ENCODE measurements at places on chromosomes 12 and 14.

DNA sequence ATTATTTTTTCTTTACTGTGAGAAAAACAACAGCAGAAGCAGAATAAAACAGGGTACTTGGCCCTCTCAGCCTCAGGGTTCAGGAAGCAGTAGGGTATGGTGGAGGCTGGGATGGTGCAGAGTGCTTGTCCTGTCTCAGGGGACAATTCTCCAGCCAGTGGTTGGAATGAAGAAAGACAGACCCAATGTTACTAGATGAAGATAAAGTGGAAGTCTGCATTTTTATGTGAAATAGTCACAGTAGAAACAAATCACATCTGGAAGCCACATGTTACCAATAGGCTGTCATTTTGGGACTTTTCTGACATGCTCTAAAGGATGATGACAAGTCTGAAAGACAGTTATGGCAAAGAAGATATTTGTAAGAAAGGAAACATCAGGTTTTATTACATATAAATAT lies 32.3 kb downstream of the PROX2 start:
- DNase-seq, result no peak

- DNase-seq, result no peak
Measured at GRCh38 chr12:70721656-70722357, 84.6 kb upstream of the PTPRB start.

DNA sequence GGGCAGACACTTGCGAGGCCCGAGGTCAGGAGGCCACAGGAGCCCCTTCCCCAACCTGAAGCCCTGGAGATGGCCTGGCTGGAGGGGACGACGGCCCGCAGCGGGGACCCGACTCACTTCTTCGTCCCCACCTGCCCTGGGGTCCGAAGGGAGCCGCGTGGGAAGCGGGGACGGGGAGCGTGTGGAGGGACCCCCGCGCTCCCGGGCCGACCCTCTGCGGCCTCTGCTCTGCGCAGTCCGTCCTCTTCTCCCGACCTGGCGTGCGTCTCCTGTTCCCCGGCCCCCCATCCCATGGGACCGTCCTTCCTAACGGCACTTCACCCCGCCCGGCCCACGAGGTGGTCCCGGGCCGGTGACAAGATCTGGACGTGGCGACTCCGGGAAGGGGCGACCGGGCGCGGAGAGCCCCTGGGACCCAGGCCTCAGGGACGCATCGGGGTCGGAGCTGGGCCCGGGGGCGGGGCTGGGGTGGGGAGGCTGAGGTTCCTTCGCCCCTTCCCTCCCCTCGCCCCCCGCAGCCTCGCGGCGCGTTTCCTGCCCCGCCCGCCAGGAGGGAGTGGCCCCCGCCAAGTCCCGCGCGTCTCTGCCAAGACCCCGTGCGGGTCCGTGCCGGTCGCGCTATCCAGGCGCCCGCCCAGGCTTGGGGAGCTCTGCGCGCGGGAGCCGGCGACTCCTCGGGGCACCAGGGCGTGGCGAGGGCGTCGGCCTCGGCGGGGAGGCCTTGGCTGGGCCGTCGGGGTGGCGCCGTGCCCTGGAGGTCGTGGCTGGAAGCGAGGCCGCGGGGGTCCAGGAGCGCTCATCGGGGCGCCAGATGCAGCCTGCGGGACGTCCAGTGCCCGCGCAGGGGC lies 97.1 kb downstream of the TNFAIP2 start:
- DNase-seq, result no peak

DNA sequence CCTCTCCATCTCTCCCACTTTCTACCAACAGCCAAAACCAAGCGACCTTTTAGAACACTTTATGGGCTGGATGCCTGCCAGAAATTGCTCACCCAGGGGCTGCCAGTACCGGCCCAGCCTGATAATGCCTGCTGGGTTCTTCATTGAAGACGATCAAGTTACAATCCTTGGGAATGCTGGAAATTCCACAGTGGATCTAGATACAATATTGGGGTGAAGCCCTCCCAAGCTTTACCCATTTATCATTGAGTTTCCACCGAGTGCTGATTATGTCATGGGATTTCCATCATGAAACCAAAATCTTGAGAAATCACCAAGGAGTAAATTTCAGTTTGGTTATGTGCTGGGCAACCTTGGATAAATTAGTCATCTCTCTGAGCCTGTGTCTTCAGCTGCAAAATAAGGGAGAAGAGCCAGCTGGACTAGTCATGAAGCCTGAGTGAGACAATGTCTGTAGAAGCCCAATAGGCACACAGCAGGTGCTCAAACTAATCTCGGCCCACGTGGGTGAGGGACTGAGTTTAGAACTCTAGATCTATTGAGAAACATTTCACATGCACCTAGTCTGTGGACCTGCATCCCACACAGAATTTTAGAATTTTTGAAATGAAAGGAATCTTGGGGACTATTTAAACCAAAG lies 75.5 kb upstream of the CLMN start:
- DNase-seq, result no peak

- DNase-seq, result no peak
Measured at GRCh38 chr14:70664698-70665447, 23.2 kb downstream of the TTC9 start.

Measured in Karpas-422 (cell line).